Upper lobe of left lung (tissue), 6 donors: ENCODE measurements at places on chromosomes 4 and X. TPM values are rescaled to one million over a fixed set of nuclear protein-coding genes. Genes with fewer than 3 reads are reported as not detected.

DNA sequence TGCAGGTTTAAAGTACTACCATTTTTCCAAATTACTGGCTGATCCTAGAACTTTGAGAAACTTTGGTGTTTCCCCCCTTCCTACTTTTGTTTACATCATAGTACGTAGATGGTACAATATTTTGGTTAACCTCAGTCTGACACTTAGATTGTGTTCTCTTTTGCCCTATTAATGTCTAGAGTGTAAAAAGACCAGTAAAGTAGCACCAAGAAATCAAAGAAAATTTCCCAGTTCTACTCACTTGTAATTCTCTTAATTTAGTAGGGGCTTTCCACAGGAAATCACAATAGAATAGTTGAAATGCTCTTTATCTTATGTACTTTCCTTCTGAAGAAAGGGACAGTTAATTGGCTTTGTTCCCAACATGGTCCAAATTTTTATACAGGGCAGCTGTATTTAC lies 51.6 kb downstream of the NFKB1 start:
- no peak for DNase-seq

CLCN5 gene
- 14.4 TPM for total RNA-seq

RBM46 gene
- total RNA-seq, result not detected

HHIP gene
- total RNA-seq, result 37.7 TPM

F11 gene
- total RNA-seq, result 39.8 TPM

DNA sequence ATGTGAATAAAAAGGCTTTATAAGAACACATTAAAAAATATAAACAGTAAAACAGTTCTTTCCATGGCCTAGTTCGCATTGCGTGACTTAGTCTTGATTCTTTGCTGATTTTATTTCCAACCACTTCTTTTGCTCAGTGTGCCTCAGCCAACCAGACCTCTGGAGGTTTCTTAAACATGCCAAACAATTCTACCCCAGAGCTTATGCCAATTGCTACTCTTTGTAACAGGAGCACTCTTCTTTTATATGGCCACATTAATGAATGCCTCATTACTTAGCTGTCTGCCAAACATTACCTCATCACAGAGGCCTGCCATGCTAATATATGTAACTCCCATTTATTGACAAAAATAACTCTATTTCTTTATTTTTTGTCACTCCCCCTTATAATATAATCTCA lies 202.3 kb downstream of the NDST4 start:
- no peak for DNase-seq

- peak; percentile 91 for DNase-seq
Observed at GRCh38 chr4:122826553-122827257, at the start of gene FGF2. TSS of gene FGF2 (plus strand) at chr4:122826831. CDS start at chr4:122827175, 344 bp downstream.

GRCh38 chr4:137678796-137679195 lies 146.5 kb upstream of the PCDH18 start:
- no peak for DNase-seq

PRPS1 gene
- total RNA-seq, result 25.0 TPM

DNA sequence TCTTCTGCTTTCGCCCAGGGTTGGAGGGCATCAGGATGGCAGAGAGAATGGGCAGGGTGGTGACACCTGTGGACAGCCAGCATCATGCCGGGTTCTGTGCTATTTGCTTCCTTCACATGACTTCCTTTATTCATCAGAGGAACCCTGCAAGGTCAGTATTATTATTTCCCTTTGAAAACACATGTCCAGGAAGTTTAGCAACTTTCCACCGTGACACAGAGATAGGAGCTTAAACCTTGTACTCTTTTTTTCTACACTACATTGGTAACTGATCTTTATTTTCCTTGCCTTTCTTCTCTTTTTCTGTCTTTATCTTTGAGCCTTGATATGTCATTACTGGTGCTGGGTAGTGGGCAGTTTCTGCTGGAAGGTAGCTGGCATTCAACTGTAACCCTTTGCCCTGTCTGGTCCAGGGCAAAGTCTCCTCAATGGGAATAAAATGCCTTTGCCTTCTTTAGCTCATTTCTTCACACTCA lies 5.0 kb upstream of the MGST2 start:
- DNase-seq, result no peak

HSFX2 gene
- not detected for total RNA-seq

KLHL13 gene
- 0.89 TPM for total RNA-seq

UGDH gene
- 52.8 TPM for total RNA-seq

CHRDL1 gene
- 52.5 TPM for total RNA-seq

- no peak for DNase-seq
Observed at GRCh38 chrX:52574416-52575275, 57.8 kb upstream of the XAGE1B start.

GRCh38 chr4:1869530-1870327 lies 1.5 kb upstream of the NSD2 start:
- no peak for DNase-seq

GRCh38 chrX:7225338-7225737 lies 77.4 kb upstream of the PUDP start:
- no peak for DNase-seq

DNA sequence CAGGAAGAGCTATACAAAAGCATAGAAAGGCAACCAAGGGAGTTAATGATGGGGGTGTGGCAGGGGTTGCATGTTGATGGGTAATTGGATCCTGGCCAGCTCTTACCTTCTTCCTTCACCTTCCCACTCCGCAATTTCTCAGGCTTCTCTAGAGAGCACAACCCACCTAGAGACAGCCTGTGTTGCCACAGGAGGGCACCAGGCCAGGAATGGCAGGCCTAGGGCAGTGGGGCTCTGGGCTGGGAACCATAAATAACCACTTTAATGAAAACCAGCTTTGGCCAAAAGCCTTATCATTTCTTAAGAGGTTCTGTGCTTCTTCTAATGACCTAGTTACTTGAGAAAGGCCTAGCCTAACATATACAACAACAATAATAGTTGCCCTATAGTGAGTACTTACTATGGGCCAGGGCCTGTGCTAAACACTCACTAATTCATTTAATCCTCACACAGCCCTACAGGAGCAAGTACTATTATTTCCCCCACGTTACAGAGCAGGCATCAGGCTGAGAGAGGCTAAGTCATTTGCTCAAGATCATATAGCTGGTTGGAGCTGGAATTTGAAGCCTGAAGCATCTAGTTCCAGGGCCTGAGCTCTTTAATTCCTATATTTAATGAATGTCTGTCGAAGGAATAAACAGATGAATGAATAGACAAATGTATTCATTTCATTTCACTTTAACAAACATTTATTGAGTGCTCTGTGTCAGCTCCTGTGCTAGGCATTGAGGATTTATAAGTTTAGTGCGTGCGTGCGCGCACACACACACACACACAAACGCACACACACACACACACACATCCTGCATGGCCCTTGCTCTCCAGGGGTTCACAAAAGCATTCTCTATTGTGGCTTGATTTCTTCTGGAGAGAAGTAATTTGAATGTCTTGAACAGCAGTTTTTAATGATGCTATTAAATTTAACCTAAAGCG lies 66.8 kb downstream of the RTL9 start:
- no peak for DNase-seq

CORIN gene
- total RNA-seq, result 3.3 TPM
